Prostate gland (tissue), 2 donors: ENCODE measurements at places on chromosomes 5 and 9.

DNA sequence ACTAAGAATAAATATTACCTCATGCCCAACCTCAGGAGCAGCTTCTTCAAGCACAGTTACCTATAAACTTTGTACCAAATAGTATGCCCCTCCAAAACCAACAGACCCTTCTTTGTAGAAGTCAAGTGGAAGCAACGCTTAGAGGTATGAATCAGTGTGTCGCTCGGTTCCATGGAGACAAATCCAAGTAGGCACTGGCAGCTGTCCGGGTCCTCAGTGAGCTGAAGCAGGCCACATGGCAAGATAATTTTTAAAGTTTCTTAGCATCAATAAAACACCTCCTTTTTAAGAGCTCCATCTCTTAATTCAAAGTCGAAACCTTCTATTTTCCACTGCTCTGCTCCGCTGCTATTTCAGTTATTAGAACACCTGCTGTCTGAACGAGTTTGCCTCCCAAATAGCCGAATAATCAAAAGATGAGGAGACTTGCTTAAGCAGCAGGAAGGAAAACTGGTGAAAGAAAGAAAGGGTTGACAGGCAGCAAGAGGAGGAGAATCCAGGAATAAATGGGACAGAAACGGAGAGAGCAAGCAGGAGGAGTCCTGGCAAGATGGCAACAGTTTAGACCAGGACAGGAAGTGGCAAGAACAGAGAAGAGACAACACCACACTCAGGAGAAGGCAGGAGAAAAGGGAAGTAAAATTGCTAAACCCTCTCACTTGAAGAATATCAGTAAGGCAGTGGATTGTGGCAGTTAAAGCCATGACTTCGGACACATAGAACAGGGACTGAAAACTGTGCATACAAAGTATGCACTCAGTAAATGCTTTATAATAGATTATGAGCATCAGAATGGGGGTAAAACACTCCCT, 65.0 kb downstream of the PPP2R2B start:
- DNase-seq: no peak

DNA sequence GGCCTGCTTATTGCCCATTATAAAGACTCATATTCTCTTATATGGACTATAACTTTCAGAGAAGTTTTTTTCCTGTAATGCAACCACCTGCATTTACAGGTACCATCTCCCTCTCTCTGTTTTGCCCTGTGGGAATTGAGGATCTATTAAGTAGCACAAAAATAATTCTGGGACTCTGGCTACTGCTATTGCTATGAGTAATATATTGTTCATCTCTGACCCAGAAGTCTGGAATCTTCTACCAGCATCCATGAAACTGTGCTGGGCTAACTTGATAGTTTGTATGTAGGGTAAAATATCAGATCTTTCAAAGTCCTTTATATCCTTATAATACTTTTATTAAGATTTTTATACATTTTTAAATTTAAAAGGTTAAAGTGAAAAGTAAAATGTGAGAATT, 607.2 kb downstream of the EFNA5 start:
- no peak for DNase-seq

- DNase-seq: no peak
Observed at GRCh38 chr5:119439140-119439631, 13.1 kb upstream of the HSD17B4 start.

DNA sequence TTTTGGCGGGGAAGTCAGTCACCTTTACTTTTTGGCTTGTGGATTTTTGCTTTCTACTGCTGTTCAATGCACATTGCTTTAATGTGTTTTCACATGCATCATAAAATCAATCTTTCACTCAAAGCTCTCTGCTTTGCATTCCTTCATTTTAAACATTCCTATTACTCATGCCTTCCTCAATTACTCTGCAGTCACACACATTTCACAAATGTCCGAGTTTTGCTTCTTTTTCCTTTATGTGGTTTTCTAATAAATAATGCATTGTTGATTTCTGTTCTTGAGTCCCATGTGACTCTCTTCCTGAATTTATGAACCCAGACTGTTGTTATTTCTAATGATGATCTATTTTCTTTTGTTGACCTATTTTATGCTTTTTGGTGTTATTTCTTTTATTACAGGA, 82.3 kb upstream of the EPB41L4B start:
- no peak for DNase-seq

DNA sequence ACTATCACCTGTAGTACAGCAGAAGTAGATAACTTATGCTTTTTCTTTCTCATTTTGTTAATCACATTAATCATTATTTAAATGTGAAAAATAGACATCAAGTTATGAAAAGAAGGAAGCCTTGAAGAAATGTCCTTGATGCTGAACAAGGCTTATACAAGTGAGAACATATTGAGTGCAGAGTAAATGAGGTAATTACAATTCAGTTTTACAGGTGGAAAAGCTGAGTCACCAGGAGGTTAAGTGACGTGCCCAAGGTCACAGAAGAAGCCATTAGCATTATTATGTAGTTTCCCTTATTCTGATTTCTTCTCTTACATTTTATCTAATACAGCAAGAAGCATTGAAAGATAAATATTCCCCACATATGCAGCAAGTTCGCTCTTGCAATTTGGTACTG, 998.5 kb upstream of the CDH6 start:
- DNase-seq: no peak

DNA sequence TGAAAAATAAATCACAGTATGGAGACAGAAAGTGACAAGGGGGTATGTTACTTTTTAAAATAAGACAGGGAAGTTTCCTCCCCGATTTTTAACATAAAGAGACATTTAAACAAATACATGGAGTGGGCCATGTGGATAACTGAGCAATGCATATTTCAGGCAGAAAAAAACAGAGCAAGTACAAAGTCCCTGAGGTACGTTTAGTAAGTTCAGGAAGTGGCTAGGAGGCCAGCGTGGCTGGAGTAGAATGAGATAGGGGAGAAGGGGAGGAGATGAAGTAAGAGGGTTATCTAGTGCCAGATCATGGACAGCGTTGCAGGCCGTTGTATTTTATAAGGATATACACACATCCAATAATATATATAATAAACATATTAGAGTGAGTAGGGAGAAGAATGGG, 84.2 kb upstream of the ELL2 start:
- no peak for DNase-seq

GRCh38 chr5:82821846-82822633, 255.2 kb downstream of the TMEM167A start:
- DNase-seq: no peak

- no peak for DNase-seq
Observed at GRCh38 chr5:109511980-109512734, 102.4 kb upstream of the PJA2 start.

- DNase-seq: no peak
Observed at GRCh38 chr5:178469975-178470759, 120.0 kb downstream of the COL23A1 start.

DNA sequence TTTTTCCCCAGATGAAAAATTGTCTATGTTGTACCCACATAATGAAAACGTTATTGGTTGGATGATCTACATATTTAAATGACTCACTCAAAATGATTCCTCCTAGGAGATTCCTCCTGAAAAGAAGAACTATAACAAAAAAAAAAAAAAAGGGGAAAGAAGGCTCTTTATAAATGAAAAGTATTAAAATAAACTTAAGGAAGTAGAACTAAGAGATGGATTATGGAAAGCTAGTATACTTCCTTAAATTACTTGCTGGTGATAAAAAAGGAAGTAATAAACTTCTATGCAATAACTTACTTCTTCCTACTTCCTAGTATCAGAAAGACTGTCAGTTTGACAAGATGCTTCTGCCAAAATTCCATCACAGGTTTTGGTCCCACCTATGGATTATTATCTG, 1087.7 kb downstream of the CDH12 start:
- no peak for DNase-seq

DNA sequence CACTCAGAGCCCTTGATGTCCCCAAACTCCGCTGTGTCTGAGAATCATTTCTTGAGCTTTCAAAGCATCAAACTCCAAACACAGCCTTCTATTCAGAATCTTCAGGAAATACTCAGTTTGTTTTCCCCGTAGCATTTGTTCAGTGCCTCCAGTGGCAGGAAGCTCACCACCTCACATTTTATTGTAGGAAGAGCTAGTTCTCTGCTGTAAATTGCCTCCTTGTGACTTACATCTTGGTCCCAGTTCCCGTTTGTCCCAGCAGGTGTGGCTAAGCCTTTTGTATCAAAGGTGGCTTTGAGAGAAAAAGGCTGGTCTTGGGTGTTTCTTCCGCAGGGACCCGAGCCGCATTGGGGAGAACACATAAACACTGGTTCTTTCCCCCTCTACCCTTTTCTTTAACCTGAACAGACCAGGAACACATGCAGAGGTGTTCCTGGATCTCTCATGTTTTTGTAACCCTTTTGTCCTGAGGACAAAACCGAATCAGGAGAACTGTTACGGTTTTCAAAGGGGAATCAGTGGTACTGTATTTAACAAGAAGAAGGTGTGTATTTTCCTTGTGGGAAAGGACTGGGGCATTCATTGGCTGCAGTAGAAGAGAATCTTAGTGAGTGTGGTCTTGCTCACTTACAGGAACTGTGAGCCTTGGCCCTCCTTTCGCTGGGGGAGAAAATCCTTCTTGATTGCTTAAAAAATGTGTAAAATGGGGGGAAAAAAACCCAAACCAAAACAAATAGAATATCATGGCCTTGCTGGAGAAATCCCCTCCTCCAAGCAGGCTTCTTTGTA, 1.9 kb downstream of the OSMR start:
- DNase-seq: no peak

DNA sequence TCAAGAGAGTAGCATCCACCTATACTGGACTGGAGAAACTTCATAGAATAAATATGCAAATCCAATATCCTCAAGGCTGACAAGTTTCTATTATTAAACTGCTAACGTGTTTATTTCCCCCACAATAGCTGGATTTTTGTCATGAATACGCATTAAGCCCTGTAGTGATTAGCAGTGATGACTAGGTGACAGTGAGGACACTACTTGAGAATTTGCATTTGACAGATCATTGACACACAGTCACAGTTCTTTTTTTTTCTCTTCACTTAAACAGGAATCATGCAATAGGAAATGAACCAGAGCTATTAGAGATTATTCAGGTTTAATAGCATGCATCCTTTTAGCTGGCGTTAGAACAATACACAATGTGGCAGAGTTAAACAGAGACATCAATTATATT, 35.3 kb downstream of the MPDZ start:
- DNase-seq: no peak

DNA sequence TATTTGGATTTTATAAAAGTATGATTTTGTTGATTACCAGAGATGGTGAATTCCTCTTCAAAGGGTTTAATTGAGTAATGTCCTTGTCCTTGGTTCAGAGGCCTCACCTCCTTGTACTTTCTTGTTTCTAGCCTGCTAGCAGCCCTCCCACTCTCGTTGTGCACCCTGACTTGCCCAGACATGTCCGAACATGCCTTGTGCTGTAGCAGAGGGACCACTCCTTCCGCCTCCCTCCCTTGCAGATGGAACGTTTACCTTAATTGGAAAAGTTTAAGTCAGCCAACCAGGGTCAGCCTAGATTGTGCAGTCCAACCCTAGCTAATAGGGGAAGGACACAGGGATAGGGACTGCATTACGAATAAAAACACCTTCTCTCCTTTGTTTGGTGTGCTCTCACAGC, 406.9 kb upstream of the NMUR2 start:
- DNase-seq: no peak

- DNase-seq: no peak
Observed at GRCh38 chr5:155254399-155254798, 240.8 kb downstream of the KIF4B start.

DNA sequence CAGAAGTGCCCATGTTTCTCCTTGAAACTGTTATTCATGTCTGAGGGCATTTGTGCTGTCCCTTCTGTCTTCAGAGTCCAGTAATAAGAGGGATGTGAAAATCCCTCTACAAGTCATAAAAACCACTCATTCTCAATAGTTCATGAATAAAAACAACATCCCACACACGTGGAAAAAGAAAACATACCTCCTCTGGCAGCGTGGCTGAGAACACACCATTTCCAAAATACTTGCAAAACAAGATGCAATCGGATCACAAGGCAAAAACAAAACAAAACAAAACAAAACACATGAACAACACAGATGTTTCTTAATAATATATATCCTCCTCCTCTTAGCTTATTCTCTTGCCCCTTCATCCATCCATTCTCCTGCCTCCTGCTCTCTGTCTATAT, 71.0 kb upstream of the EQTN start:
- no peak for DNase-seq

GRCh38 chr5:170269579-170269978, 28.0 kb downstream of the LCP2 start:
- DNase-seq: no peak

- DNase-seq: no peak
Observed at GRCh38 chr5:167967494-167968177, 323.8 kb upstream of the WWC1 start.

DNA sequence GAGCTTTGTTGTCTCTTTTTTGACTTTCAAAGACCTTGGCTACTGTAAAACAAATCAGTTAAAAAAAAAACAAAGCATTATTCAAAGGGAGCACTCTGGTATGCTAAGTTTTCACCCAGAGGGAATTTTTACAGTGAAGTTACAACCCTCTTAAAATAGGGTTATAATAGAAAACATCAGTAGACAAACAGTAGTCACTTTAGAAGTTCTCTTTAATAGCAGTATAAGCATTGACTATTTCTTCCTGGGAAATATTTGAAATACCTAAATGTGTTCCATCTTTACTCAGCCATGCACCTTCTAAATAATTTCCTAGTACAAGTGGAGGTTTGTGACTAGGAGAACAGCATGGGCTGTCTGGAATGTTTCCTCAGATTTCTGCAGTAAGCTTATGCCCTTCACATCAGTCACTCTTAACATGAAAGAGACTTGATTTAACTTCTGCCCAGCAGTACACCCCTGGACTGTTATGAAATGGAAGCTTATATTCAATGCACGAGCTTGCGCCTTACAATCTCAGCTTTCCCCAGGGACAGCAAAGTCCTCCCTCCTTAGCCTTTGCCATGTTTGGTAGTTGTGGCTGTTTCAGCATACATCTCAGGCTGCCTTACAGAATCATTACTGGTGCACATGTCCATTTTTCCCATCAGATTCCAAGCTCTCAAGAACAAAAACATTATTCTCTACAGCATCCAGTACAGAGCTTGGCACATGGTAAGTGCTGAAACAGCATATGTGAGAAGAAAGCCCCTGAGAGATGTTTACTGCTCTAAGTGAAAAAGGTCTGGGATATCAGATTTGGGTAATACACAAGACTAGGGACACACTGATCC, 191.5 kb downstream of the ZNF608 start:
- DNase-seq: no peak

DNA sequence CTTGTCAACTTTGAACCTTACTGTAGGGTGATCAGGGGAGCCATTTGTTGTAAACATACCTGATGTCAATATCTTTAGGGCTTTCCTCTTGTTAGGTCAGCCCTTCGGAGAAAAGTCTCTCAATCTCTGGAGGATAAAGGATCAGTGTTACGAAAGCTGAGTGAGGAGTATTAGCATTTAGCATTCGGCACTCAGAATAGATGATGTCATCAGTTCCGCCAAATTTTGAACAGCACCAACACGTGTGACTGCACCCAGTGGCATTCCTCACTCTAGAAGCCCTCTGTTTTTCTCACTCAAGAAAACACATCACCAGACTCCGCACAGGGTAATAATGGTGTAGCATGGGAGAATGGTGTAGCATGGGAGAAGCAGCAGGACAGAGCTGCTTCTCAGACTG, 87.8 kb downstream of the RASEF start:
- DNase-seq: no peak

GRCh38 chr5:123178683-123179082, 89.6 kb downstream of the PRDM6 start:
- no peak for DNase-seq
